ENCODE measurements at places on chromosomes 6 and 20. TPM values are rescaled to one million over a fixed set of nuclear protein-coding genes. Genes with fewer than 3 reads are reported as not detected.

- no peak for DNase-seq
Measured at GRCh38 chr6:105757512-105758200, 328.5 kb upstream of the PRDM1 start.

JPH2 gene
- not detected for polyA plus RNA-seq

MYT1 gene
- not detected for polyA plus RNA-seq

PRRT1 gene
- not detected for polyA plus RNA-seq

HLA-DQA2 gene
- polyA plus RNA-seq: 5.9 TPM

PRICKLE4 gene
- polyA plus RNA-seq: not detected

DNA sequence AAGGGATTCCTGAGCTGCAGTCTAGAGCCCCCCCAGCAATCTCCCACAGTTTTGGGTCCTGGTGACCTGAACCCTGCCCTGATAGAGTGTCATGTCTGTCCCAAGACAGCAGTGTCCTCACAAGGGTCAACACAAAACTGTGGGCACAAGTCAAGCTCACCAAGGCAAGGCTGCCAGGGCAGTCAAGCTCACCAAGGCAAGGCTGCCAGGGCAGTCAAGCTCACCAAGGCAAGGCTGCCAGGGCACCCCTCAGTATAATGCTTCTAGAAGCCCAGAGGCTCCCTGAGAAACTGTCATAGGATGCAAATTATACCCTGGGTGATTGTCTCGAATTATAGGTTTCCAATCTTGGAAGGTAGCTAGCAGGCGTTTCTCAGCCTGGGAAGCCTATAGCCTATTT lies 108.5 kb downstream of the NFATC2 start:
- DNase-seq: no peak

DNA sequence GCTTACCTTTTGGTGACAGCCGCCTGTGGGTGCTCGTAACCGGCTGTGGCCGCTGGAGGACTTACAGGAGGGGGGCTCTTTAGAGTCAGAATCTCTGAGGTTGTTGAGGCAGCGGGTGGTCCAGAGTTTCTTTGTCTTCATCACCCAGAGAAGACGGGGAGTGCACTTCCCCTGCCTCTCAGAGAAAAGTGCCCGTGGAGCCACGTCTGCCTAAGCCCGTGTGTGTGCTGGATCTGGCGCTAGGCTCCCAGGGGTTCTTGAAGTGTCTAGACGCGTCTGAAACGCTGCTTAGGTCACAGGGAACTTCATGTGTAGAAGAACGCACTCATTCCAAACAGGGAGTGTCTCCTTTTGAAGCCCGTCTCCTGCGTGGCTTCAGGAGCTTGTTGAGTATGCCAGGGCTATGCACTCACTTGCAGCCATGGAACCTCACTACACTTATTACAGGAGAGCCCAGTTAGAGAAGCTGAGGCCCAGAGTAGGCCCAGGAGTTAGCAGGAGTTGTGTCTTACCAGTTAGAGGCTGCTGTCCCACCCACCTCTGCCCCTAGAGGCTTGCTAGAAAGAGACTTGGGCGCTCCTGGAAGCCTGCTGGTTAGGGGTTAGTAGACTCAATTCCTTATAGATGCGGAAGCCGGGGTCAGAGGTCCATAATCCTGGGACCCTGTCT lies 1.3 kb downstream of the LSM14B start:
- DNase-seq: no peak

GRCh38 chr6:84553527-84553926 lies 210.9 kb downstream of the TBX18 start:
- no peak for DNase-seq

GRCh38 chr20:16806061-16806460 lies 57.9 kb downstream of the OTOR start:
- no peak for DNase-seq

CRISP3 gene
- polyA plus RNA-seq: not detected

GRCh38 chr20:47088335-47088734 lies 193.7 kb downstream of the EYA2 start:
- DNase-seq: no peak

DNA sequence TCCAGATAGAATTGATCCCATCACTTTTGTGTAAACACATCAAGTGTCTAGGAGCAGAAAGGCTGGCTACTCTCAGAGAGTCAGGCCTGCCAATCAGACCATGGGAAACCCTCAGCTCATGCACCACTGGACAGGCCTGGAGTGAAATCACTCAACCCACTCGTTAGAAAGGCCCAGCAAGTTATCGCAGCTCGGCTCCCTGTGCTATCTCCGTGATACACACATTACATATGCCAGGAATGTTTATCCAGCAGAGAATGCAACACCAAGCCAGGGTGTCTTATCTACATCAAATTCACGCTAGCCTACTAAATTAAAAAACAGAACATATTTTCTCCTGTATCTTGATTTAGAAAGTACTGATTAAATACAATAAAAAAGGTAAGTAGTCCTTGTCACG lies 232.4 kb upstream of the FOXQ1 start:
- no peak for DNase-seq

ERVFRD-1 gene
- polyA plus RNA-seq: not detected

DNA sequence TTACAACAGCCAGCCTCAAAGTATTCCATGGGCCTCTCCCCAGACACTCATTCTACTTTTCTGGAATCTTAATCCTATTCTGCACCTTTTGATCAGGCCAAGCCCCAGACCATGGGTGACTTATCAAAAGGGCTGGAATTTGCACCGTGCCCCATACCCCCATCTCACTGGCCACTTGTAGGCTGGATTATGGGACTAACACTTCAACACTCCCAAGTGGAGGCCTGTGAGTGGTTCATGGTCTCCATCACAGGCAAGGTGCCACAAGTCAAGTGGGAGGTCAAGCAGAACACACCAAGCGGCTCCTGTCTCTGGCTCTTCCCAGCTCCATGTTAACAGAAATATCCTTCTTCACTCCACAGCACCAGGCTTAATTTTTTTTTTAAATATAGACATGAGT lies 212.3 kb upstream of the HEY2 start:
- no peak for DNase-seq

DNA sequence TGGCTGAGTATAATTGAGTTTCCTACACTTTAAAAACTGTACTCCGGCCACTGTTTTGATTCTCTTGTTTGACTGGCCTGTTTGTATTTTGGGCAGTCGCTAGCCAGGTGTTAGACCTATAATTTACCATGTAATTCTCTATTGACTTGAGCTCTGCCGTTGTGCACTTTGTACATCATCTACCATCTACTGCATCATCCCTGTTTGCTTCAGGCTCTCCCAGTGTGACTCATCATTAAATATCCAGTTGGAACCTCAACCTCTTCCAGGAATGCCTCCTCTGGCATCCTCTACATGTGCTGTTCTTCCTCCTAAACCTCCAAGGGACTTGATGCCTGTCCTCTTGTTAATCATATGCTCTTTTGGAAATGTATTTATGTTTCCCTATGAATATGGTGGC lies 72.3 kb downstream of the FARS2 start:
- no peak for DNase-seq

MATN4 gene
- polyA plus RNA-seq: not detected

LRRC73 gene
- not detected for polyA plus RNA-seq

SIRPB1 gene
- 1.7 TPM for polyA plus RNA-seq

RNF144B gene
- 0.35 TPM for polyA plus RNA-seq

DNA sequence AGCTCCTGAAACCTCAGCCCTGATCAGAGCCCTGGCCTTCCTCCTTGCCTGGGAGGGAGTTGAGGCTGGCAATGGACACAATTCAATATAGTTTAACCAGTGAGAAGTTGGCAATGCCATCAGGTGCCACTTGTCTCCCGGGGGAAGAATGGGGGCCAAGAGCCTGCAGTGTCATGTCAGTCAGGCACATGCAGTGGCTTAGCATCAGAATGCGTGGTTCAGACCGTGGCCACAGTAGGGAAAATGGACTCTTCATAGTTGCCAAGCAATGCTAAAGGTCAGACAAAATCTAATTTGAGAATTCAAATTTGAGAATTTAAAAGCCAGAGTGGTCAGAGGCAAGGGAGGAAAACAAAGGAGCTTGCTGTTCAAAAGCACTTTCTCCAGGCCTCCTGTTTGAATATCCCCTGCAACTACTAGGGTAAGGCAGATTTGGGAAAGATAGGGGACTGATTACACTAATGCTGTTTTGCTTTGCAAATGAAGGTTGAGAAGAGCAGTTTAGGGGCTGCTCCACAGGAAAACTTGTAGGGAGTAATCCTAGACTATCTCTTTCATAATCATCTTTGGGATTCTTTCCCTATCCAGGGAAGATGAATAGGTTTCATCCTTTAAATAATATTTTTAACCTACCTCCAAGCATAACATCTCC lies 33.1 kb upstream of the CLIC5 start:
- no peak for DNase-seq

GRCh38 chr6:90224196-90224595 lies 72.4 kb downstream of the BACH2 start:
- DNase-seq: no peak

ZNF341 gene
- 3.8 TPM for polyA plus RNA-seq

IL17A gene
- not detected for polyA plus RNA-seq

DNA sequence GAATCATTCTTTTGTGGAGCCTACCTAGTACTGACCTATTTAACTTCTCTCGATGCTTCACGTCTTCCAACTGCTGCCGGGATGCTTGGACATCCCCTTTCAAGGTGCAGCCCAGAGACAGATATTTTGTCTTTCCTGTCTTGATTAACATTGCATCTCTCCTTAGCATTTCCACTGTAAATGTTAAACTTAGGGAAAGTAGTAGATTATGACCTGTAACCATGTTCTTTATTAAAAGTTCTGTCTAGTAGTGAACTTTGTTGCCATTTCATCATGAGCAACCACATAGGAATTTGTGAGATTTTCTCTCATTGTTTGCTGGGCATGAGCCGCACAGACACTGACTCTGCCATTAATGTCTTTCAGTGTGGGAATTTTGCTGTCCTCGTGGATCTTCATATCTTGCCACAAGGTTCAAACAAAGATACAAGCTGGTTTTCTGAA lies 117.9 kb downstream of the JAG1 start:
- DNase-seq: no peak

DNA sequence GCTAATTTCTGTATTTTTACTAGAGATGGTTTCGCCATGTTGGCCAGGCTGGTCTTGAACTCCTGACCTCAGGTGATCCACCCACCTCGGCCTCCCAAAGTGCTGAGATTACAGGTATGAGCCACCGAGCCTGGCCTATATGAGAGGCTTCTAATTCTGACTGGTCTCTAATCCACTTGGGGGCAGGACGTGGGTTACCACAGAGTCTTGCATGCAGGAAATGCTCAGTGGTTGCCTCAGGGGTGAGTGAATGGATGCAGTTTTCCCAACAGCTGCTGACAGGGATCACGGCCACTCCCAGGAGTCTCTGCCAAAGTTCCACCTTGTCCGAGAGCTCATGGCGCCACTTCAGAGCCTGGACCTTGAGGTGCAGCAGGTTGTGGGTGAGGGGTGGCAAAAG lies 6.4 kb upstream of the FANCE start:
- DNase-seq: no peak

DNA sequence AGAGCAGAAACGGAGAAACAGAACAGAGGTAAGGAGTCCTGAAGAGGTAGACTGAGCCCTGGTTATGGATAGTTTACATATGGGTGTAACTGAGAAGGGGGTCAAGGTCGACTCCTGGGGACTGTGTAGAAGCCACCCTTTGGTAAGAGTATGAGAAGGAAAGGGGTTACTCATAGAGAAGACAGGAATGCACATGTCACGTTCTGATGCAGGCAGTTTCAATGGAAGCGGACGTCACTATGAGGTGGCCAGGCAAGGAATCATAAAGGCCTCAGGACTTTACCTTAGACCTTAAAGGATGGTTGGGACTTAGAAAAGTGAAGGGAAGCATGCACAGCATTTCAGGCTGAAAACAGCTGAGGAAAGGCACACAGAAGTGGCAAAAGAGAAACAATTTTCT lies 25.1 kb downstream of the RGS17 start:
- DNase-seq: no peak

GRCh38 chr6:14706378-14706929 lies 539.4 kb upstream of the JARID2 start:
- no peak for DNase-seq

GRCh38 chr6:148825492-148825891 lies 78.7 kb downstream of the UST start:
- DNase-seq: no peak

GRCh38 chr20:53706008-53706465 lies 112.4 kb upstream of the ZNF217 start:
- no peak for DNase-seq

GRCh38 chr6:117829594-117830319 lies 77.3 kb upstream of the SLC35F1 start:
- DNase-seq: no peak

DNA sequence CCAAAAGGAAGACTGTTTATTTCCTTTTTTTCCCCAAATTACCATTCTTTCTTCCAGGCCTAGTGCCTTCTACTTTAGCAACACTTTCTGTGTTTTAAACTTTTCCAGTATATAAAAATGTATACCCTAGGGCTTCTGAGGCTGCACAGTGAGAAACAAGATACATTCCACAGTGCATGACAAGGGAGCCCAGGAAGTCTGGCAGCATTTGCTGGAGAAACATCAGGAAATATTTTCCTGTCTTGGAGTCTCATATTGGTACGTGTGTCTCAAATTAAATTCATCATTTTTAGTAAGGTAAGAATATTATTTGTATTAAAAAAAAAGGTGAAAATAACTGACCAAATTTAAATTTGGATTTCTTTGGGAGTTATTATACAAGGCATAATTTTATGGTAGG lies 662.6 kb downstream of the RFPL4B start:
- DNase-seq: no peak

LKAAEAR1 gene
- not detected for polyA plus RNA-seq

- DNase-seq: no peak
Measured at GRCh38 chr6:148249160-148249559, 93.5 kb upstream of the SASH1 start.

DNA sequence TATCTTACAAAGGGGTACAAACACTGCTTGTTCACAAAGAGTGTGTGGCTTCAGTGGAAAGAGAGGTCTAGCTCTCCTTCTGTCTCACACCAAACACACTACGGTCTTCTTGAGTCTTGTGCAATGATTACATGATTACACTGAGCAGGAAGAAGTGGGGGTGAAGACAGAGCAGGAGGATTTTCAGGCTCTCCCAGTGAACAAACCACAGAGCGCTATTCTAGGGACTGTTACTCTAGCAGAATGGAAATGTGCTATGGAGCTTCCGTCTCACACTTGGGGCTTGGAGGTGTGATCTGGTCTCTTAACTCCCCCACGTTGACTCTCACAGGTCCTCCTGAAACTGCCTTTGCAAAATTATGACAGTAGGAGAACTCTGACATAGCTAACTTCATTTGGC lies 203.4 kb downstream of the MYLK4 start:
- DNase-seq: no peak

GRCh38 chr6:168400037-168400436 lies 40.9 kb upstream of the SMOC2 start:
- DNase-seq: no peak

GRCh38 chr6:138959521-138959920 lies 28.5 kb downstream of the REPS1 start:
- DNase-seq: no peak

DNA sequence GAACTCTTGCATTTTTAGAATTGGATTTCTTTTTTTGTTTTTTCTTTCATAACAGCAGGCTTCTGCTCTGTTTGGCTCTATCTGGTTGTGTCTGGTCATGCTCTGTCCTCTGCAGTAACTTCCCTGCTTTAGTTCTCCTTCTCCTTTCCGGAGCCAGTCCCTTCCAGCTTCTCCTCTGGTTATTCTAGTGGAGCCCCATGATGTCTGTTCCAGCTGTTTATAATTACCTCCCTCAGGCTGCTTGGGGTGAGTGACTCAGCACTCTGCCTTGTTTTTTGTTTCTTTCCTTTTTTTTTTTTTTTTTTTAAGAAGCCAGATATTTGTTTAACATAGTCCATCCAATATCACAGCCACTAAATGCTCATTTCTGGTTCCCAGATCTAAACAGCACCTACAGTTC lies 409.6 kb downstream of the MAFB start:
- DNase-seq: no peak
